ENCODE measurements at places on chromosomes 4 and X. TPM values are rescaled to one million over a fixed set of nuclear protein-coding genes. Genes with fewer than 3 reads are reported as not detected.

FAT4 gene
- total RNA-seq = 8.1 TPM

CLGN gene
- total RNA-seq = 5.8 TPM

DNAAF6 gene
- total RNA-seq = not detected

CT45A10 gene
- not detected for total RNA-seq

NAP1L3 gene
- total RNA-seq = 2.9 TPM

EGF gene
- total RNA-seq = 0.43 TPM

NAAA gene
- total RNA-seq = 41.0 TPM

CRMP1 gene
- total RNA-seq = under 0.01 TPM
